ENCODE measurements at places on chromosomes 2 and 18.

DNA sequence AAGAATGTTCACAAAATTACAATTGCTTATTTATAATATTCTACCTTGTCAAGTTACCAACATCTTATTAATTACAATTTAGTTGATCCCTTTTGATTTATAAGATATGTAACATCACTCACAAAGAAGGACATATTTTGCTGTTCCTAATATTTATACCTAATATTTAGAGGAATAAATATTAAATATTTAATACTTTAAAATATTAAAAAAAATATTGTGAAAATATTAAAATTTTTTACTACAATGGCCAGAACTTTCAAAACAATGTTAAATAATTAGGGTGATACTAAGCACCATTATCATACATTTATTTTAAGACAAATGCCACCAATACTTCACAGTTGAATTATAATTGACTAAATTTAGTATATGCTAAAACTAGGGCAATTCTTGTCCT is 254.7 kb downstream of the DLGAP1 start:
- no peak for DNase-seq

- no peak for DNase-seq
Observed at GRCh38 chr18:50830544-50830943, 10.7 kb upstream of the MRO start.

- DNase-seq, result no peak
Observed at GRCh38 chr2:96535331-96535730, 1.2 kb upstream of the ARID5A start.

GRCh38 chr2:109722026-109722425 is 72.1 kb upstream of the RGPD5 start:
- DNase-seq, result no peak

DNA sequence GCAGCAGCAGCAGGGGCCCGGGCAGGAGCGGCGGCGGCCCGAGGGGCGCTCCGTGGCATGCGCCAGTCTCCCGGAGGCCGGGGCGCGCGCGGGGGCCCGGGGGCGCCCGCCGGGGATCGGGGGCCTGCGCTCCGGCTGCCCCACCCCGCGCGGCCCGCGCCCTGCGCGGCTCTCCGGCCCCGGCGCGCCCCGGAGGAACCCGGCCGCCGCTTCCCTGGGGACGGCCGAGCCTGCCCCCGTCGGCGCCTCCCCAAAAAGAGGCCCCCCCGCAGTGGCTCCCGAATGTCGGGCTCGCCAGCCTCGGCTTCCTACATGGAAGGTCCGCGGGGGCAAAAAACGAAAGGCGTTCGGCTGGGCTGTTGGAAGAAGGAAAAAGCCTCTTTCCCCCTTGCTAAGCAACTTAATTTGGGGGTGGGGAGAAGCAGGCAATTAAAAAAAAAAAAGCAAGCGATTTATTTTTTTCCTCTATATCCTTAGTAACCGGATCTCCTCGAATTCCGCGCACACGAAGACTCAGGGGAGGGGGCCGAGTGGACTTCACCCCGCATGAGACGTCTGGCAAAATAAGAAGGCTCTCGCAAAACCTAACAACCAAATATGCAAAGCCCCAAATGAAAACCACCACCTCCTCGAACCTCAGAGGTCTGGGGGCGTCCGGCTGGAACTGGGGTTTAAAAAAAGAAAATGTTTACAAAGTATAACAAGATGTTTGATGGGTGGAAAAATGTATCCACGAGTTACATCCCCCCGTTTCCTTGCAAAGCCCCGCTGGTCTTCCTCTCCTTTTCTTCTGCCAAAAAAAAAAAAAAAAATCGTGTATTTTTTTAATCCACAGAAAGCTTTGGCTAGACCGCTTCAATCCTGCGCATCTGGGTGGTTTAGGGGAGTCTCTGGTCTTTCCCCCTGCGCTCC is at the start of gene SMAD7:
SMAD7 (minus strand) TSS at position 430 of the 912 bp plus-strand sequence. CDS start 541 bp downstream, outside the sequence.
- no peak for DNase-seq

DNA sequence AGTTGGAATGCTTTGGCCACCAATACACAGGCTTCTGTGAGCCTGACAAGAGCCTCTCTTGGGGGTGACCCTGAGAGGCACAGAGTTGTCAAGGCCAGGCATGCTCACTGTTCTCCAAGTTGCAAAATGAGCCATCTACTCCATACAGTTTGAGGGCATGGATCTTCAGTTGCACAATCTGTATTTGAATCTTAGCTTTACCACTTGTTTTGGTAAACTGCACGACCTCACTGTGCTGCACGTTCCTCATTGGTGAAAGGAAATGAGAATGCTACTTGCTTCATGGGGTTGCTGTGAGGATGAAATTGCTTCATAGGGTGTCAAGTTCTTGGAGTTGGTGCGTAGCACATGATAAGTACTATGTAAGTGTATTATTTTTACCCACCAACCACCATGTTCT is 12.0 kb upstream of the HAAO start:
- no peak for DNase-seq

DNA sequence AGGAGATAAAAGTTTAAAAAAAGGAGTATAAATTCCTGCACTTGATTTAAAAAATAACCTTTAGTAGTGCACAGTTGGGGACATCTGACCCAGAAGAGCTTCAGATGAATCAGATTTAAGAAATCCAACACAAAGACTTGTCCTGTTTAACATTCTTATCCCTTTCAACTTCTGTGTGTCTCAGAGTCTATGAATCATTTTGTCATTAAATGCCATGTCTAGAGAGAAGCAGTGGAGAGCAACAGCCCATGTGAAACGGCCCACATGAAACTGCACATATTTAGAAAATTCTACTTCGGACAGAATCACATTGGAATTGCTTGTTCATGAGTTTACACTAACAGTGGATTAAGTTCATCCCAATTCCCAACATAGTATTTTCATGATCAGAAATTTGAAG is 278.6 kb downstream of the SLC8A1 start:
- peak; percentile 48 for DNase-seq

DNA sequence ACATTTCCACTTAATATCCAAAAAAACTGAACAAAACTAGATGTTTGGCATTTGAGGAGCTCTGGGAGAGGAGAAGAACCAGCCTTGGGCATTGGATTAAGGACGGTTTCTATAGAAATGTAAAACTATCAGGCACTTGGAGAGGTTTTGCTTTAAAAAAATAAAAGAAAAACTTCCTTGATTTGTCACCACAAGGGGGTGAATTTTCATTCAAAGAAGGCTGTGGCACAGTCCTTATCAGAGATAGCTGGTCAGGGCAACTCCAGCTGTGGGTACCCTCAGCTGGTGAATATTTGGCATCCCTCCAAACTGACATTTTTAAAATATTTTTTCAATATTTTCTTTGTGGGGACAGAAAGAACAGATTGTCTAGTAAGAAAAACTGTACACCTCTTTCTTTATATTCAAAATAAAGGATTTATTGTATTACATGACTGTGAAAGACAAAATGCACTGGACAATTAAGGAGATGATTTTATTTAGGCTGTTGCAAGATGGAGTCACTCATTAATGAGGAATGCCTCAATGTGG is 46.1 kb upstream of the TBC1D8 start:
- DNase-seq, result no peak

DNA sequence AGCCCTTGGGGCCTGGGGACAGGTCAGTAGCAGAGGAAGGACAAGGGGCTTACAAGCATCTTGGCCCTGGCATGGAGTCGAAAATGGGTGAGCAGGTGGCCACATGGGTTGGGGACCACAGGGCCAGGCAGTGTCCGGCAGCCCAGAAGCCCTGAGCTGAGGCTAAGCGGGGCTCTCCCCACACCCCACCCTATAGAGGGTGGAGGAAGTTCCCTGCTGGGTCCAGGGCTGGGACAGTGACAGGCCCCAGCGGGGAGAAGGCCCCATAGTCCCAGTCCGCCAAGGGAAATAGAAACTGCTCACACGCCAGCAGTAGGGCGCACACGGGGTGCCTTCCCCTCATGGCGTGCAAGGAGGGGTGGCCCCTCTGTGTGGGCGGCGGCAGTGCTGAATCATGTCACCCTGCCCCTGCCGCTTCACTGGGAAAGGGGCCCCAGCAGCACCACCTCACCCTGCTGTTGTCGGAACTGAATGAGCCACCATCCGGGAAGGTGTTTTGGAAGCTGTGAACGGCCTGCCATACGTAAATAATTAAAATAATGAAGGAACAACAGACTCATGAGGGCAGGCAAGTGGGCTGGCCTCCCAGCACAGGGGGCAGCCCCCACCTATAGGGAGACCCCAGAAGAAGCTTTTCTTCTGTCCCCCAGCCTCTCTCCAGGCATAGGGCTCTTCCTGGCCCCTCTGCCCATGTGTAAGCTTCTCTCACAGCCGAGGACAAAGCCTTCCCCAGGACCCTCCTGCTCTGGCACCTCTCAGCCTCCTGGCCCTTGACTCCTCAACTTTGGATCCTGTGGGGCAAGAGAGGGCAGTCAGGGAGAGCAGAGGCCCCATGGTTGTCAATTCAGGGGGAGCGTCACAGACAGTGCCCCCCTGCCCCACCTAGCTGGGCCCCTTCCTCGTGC is 12.7 kb upstream of the DUSP2 start:
- DNase-seq, result no peak

DNA sequence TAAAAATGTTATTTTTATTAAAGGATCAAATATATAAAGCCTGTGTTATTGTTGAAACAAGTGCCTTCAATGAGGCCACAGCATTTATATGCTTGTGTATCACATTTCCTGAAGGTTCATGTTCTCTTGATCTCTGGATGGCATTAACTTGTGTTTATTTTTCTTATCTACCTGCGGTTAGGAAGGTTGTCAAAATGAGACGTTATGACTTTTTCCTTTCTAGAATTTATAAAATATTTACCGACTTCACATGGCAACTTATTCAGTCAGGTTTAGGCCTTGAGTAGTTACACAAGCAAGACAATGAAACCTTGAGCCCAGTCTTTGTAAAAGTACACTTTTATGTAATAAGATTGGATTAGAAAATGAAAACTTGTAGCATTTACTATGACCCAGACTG is 196.4 kb upstream of the ACVR2A start:
- DNase-seq, result no peak

DNA sequence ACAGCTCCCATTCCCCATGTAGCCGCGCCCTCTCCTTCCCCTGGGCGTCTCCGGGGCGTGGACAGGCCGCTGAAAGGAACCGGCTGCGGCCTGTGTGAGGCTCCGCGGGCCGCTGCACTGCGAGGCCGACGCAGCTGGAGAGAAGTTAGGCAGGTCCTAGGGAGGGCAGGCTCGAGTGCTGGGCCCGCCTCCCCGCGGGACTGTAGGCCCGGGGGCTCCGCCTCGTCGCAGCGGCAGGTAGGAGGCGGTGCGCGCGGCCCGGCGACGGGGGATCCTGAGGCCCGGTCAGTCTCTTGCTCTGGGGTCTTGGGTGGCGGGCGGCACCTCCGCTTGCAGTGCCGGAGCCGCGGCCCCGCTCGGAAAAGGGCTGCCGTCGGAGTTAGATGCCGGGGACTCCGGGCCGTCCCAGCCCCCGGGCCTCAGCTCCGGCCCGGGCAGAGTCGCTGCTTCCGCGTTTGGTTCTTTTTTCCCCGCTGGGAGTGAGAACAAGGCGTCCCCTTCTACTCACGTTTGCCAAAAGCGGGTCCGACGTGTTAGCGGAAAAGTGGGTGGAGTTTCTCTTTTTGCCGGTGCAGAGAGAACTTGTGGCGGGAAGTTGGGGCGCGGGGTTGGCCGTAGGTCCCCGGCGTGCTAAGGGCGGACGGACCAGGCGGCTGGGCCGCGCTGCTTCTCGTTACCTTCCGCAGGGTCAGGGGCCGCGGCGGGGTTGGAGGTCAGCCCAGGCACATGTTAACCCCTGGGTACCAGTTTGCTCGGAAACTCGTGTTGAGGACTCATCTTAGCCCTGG is at the start of gene VRK2:
VRK2 (plus strand) TSS at position 222 of the 788 bp plus-strand sequence. CDS start 2,026 bp downstream, outside the sequence.
- DNase-seq, result peak; percentile 61

- peak; percentile 53 for DNase-seq
Observed at GRCh38 chr2:188978291-188979081, 4.3 kb downstream of the COL3A1 start.

DNA sequence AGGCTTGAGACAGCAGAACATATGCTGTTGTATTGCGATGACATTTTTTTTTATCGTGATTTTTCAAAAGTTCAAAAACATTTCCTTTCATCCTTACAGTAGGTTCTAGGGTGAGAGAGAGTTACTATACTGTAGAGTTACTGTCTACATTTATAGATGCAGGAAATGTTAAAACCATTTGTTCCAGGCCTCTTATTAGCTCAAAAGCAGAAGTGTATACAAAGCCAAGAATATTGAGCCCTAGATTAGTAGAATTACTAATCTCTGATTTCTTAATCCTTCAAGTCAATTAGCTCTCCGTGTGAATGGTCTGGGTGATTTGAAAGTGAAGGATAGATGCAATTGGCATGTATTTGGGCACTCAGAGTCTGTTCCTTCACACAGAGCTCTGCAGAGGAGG is 73.1 kb downstream of the MAPRE2 start:
- no peak for DNase-seq

DNA sequence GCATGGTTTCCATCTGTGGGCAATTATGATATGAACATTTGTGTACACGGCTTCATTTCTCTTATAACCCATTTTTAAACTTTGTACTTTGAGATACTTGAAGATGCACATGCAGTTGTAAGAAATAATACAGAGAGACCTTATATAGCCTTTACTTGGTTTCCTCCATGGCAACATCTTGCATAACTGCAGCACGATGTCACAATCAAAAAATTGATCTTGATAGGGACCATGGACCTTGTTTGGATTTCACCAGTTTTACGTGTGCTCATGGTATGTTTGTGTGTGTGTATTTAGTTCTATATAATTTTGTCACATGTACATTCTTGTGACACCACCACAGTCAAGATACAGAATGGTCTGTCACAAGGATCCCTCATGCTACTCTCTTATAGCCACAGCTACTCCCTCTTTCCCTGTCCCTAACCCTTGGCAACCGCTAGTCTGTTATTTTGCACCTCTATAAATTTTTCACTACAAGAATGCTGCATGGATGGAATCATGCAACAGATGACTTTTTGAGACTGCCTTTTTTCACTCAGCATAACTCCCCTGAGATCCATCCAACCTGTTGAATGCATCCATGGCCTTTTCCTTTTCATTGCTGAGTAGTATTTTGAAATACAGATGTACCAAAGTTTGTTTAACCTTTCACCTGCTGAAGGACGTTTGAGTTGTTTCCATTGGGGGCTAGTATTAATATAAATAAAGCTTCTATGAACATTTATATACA is 19.4 kb upstream of the MLPH start:
- DNase-seq, result no peak

DNA sequence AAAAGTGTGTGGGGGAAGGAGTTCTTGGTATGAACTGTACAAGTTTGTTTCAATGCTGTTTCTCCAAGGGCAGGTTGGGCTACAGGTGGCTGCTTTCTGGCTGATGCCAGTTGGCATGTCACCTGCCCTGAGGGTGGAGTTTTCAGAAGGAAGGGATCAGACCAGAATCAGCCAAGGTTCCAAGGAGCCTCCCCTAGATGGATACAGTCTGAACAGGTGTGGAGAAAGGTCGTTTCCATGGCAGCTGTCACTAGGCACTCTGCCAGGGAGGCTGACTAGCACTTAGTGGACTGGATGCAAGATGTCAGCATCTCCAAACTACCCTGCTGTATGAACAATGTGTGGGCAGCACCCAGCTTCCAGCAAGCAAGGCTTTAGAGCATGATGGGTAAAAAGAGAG is 444.4 kb upstream of the HNRNPA3 start:
- no peak for DNase-seq

DNA sequence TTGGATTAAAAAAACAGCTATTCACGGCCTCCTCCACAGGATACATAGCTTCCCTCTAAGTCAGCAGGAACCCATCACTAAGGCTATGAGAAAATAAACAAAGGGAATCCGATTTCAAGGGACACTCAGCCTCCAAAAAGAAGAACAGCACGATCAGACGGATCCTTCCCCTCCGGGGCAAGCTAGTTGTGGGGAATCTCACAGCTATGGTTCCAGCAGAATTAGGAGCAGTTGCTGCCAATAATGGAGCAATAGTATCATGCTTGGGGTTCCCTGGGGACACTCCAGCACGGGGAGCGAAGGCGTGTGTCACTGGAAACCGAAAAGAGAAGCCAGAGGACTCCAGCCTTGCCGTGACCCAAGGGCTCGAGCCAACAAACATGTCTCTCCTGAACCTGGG is 163.1 kb downstream of the TTC32 start:
- DNase-seq, result peak; percentile 85

Measured in GM04503 (cell line).